ENCODE measurements at places on chromosomes 13 and 19. TPM values are rescaled to one million over a fixed set of nuclear protein-coding genes. Genes with fewer than 3 reads are reported as not detected.

DNA sequence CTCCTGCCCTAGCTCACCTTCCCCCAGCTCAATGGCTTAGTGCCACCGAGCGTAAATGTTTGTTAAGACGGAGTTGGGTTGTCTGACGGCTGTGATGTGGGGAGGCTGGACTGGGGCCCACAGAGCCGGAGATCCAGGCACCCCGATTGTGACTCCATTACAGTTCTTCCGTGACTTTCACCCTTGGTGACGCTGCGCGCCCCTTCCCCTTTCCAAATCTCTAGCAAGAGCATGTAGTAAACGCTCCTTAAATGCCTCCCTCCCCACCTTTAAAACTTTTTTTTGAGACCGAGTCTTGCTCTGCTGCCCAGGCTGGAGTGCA lies 829 bp downstream of the REEP6 start:
- DNase-seq, result peak; percentile 45

DNA sequence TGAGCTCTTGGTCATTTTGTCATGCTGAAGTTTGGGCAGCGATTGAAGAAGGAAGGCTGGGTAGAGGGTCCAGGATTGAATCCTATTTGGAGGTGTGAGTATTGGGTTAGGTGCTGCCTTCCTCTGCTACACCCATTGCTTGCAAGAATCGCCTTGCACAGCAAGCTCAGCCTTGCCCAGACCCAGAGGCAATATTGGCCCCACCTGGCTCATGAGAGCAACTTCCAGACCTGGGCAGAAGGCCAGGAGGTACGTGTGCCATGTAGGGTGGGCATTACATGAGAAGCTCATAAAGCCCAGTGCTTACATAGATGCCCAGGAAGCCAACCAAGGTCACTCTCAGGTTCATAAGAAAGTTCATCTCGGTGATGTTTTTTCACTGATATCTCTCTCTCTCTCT lies 718.0 kb downstream of the EFNB2 start:
- DNase-seq, result no peak

The RXFP2 gene
- total RNA-seq, result not detected

DNA sequence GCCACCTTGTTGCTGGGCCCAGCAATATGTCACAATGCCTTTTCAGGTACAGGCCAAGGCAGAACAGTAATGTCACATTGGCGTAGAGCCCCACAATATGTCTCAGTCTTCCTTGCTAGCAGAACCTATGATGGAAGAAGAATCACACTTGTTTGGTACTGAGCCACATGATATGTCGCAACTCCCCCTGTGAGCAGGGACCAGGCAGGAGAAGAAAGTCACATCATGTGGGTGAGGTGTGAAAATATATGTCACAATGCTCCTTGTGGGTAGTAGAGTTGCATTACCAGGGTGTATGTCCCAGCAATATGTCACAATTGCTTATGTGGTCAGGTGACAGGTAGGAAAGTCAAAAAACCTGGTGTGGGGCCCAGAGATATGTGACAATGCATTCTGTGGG lies 7.1 kb upstream of the ZNF91 start:
- no peak for DNase-seq

The DCLK1 gene
- 12.7 TPM for total RNA-seq

All from mucosa of descending colon (tissue), 3 donors.